Activated CD4-positive, alpha-beta T cell treated with anti-CD3 and anti-CD28 coated beads for 36 hours (primary cell): ENCODE measurements at places on chromosomes 2 and 18.

- no peak for DNase-seq
Measured at GRCh38 chr2:205659922-205660321, 22.4 kb upstream of the NRP2 start.

- DNase-seq = peak; percentile 39
Measured at GRCh38 chr2:26178746-26179436, 6.0 kb downstream of the GAREM2 start.

DNA sequence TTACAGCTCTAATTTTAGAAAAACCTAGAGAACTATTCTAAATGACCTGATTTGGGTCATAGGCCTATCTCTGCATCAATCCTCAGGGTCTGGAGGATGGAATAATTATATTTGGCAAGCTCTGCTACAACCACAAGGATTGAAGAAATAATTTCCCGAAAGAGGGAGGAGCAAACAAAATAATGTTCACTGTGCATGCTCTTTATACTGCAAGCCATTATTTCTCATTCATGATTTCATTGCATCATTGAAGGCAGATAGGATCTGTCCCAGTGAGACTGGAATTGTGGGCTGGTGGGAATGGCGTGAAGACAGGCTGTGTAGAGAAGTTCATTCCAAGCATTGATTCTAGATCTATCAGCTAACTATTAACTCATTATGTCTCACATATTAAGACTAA lies 12.7 kb upstream of the MAPRE2 start:
- no peak for DNase-seq

- peak; percentile 24 for DNase-seq
Measured at GRCh38 chr2:70161069-70161534, 29.7 kb downstream of the C2orf42 start.

DNA sequence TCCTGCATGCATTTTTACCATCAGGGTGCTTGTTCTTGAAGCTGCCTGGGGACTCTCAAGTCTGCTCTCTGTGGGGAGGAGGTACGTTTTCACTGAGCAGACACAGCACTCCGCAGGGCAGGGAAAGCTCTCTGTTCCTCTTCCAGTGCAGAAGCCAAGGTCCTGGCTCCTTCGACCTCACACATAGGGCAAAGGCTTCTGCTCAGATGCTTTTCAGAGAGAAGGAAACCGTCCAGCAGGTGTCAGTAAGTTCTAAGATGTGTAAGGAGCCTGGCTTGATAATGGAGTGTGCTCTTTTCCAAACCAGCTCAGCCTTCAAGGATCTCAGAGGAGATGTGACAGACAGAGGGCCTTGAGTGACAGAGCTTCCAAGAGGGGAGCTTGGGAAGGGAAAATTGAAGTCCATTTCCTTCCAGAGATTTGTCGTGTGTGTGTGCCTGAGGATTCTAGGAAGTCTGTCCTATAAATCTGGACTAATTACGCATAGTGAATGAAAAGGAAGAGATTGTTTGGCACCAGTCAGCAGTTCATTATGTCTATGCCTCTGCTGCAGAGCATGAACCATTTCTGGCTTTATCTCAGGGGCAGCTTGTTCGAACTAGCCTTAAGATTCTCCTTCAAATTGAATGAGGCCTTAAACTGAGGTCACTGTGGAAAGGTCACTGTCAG lies 67.3 kb upstream of the UPP2 start:
- peak; percentile 26 for DNase-seq

DNA sequence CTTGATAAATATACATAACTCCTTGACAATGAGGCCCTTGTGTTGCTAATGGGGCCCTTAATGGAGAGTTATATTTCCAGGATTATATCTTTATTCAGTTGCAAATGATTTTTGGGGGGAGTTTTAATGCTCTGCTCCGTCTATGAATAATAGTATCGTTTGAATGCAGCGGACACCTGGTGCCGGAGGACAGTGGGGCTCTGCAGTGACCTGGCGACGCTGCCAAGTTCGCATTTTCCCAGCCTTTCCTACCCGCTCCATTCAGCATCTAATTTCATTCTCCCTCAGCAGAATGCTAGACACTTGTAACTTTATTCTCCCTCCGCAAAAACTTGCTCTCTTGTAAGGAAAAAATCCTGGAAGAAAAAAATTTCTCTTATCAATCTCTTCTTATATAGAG lies 257.6 kb upstream of the SALL3 start:
- no peak for DNase-seq

- peak; percentile 45 for DNase-seq
Measured at GRCh38 chr18:76493213-76494161, 1.6 kb downstream of the ZNF516 start.

GRCh38 chr2:172434821-172435605 lies 7.6 kb downstream of the ITGA6 start:
- DNase-seq = peak; percentile 32

DNA sequence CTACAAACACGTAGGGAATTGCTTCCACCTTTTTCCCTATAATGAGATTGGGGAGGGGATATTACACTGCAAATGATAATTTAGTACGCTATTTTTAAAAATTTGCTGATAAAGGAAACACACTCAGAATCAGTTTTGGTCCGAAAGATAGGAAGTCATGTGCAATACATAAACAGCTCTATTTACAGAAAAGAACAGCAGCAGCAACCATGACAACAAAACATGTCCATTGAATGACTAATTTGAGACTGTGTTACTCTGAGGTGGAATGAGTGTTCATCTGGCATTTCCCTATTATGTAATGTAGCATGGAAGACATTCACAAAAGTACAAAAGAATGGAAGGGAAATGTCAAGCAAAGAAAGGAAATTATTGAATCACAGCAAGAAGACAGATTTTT lies 337.2 kb downstream of the NBAS start:
- DNase-seq = no peak

GRCh38 chr2:217703102-217703501 lies 299.7 kb downstream of the TNS1 start:
- no peak for DNase-seq

GRCh38 chr18:48676756-48677368 lies 138.0 kb downstream of the CTIF start:
- peak; percentile 84 for DNase-seq

- DNase-seq = no peak
Measured at GRCh38 chr18:33446604-33447003, 6.1 kb upstream of the CCDC178 start.

DNA sequence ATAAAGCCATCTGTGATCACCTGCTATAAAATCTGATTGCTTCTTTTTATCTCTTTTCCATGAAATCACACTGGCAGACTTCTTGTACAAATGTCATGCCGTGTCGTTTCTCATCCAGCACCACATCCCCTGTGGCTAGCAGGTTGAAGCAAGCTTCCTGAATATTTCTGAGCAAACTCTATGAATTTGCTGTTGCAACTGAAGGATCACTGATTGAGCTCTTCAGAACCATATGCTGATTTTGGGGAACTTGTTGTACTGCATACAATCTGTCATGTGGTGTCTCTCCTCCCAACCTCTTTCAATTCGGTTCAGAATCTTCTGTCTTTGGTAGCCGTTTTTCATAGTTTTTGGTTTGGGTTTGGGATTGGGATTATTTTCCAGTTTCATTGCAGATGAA lies 57.7 kb upstream of the RBMS1 start:
- no peak for DNase-seq

DNA sequence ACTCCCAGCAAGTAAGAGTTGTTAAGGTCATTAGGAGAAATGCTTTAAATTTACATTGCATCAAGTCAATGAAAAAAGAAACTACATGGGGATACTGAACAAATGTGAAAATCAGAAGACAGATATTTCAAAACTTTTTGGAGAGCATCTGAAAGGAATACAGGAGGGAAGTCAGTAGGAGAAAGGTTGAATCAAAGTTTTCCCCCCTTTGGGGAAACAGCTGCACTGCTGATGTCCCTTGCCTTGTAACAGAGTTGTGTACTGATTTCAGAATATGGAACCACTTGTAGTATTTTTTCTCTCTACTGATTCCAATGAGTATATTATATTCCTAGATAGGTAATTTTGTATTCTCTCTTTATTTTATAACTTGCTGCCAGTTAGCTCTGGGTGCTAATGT lies 592.5 kb upstream of the ZEB2 start:
- no peak for DNase-seq

DNA sequence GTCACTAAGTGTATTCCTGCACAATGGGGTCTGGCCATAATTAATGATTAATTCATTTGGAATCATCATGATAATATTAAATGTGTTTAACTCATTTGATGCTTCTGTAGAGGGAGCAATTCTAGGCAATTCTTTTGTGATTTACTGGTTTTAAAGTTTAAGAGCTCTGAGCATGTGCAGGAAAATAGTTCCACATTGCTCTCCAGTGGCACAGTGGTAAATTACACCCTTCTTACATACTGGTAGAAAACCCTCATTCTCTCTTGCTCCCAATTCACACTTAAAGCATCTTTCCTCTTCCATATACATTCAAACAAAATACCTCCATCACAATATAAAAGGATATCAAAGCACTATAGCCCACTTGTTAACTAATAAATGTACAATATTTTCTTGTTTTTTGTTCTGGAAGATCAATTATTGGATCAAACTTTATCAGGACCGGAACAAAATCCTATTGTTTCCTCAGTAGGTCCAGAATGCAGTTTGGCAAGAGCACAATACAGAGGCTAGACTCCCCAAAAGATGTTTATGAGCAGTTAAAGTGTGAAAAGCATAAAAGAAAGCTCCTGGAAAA lies 844.3 kb downstream of the MBD2 start:
- DNase-seq = no peak

- DNase-seq = no peak
Measured at GRCh38 chr2:128292599-128293425, 25.9 kb downstream of the HS6ST1 start.
